ENCODE measurements at places on chromosomes 13 and 19. TPM values are rescaled to one million over a fixed set of nuclear protein-coding genes. Genes with fewer than 3 reads are reported as not detected.

The ZNF541 gene
- 1.2 TPM for total RNA-seq

The ONECUT3 gene
- total RNA-seq = not detected

The LILRA6 gene
- total RNA-seq = 2.7 TPM

The C3 gene
- total RNA-seq = 482 TPM

The CDX2 gene
- not detected for total RNA-seq

The C19orf38 gene
- total RNA-seq = 1.5 TPM

The CAMSAP3 gene
- 1.9 TPM for total RNA-seq

The NCR1 gene
- not detected for total RNA-seq

The PTH2 gene
- not detected for total RNA-seq

The PSPN gene
- 1.1 TPM for total RNA-seq

The SHD gene
- not detected for total RNA-seq

The MUC16 gene
- 0.05 TPM for total RNA-seq

The CTXN1 gene
- 0.19 TPM for total RNA-seq

The GARIN5A gene
- 2.2 TPM for total RNA-seq

The TRIM28 gene
- 143 TPM for total RNA-seq

The SIGLEC6 gene
- total RNA-seq = 0.24 TPM

The WDR88 gene
- total RNA-seq = not detected

The PDE4C gene
- total RNA-seq = 1.1 TPM

The CABP5 gene
- total RNA-seq = not detected

The SHC2 gene
- 10.7 TPM for total RNA-seq

The KLHL26 gene
- total RNA-seq = 6.6 TPM

The KLK3 gene
- total RNA-seq = not detected

The ICAM5 gene
- 0.38 TPM for total RNA-seq

The CEACAM4 gene
- total RNA-seq = 0.32 TPM

The TUBB4A gene
- 6.2 TPM for total RNA-seq

The SPRED3 gene
- total RNA-seq = 0.16 TPM

The ZNF536 gene
- 2.2 TPM for total RNA-seq

The KLK1 gene
- 0.32 TPM for total RNA-seq
